GM23248 (cell line): ENCODE measurements at places on chromosomes 5 and 9. TPM values are rescaled to one million over a fixed set of nuclear protein-coding genes. Genes with fewer than 3 reads are reported as not detected.

Gene STC2
- 281 and 330 TPM in 2 replicates for total RNA-seq

Gene PCDHA6
- 0.13 and 0.22 TPM in 2 replicates for total RNA-seq

Gene TMEM232
- 1.3 and 6.2 TPM in 2 replicates for total RNA-seq

Gene LRRC14B
- not detected in 2 replicates for total RNA-seq

Gene SHOC1
- total RNA-seq: not detected in 2 replicates

Gene SAXO1
- total RNA-seq: not detected in 2 replicates

Gene UBE2R2
- 15.9 and 18.9 TPM in 2 replicates for total RNA-seq

Gene PCDHB3
- total RNA-seq: 0.76 and 1.1 TPM in 2 replicates

Gene PCSK5
- total RNA-seq: 3.9 and 4.3 TPM in 2 replicates

Gene GAS1
- total RNA-seq: 29.7 and 36.0 TPM in 2 replicates

Gene PPP3R2
- not detected in 2 replicates for total RNA-seq

Gene ANKDD1B
- total RNA-seq: 1.9 TPM in 1 of 2 replicates, not detected in the other

Gene SNX18
- total RNA-seq: 74.4 and 77.3 TPM in 2 replicates

Gene WDR55
- 17.5 and 19.6 TPM in 2 replicates for total RNA-seq

Gene CAMK4
- total RNA-seq: 3.6 and 3.9 TPM in 2 replicates

Gene PIP5KL1
- 5.5 and 16.6 TPM in 2 replicates for total RNA-seq

Gene PCDHGA4
- total RNA-seq: 10.8 and 13.9 TPM in 2 replicates

Gene ANKRD20A1
- total RNA-seq: not detected in 2 replicates

Gene RLN2
- not detected in 2 replicates for total RNA-seq

Gene FOXD4L3
- total RNA-seq: not detected in 2 replicates

Gene ADAMTS12
- total RNA-seq: 10.1 and 11.5 TPM in 2 replicates

Gene CSF1R
- 0.63 TPM in 1 of 2 replicates, not detected in the other for total RNA-seq

Gene PCDHB2
- 4.9 and 8.9 TPM in 2 replicates for total RNA-seq

Gene RAB3C
- total RNA-seq: not detected in 2 replicates

Gene DEPDC1B
- 2.5 and 8.5 TPM in 2 replicates for total RNA-seq

Gene CDH9
- not detected in 2 replicates for total RNA-seq

Gene NKD2
- total RNA-seq: not detected in 2 replicates

Gene DPYSL3
- total RNA-seq: 34.3 and 42.8 TPM in 2 replicates

Gene SLC23A1
- total RNA-seq: not detected in 2 replicates

Gene CDC20B
- not detected in 2 replicates for total RNA-seq

Gene PCDHA1
- total RNA-seq: not detected in 2 replicates

Gene SH3GL2
- not detected in 2 replicates for total RNA-seq

Gene PCDHGB6
- 1.9 and 4.3 TPM in 2 replicates for total RNA-seq

Gene PTGDS
- not detected in 2 replicates for total RNA-seq

Gene PCA3
- total RNA-seq: not detected in 2 replicates

Gene ZNF169
- total RNA-seq: 0.54 and 1.8 TPM in 2 replicates

Gene TESK1
- 21.6 and 33.0 TPM in 2 replicates for total RNA-seq

Gene GPR21
- 0.65 TPM in 1 of 2 replicates, not detected in the other for total RNA-seq

Gene SLC34A3
- not detected in 2 replicates for total RNA-seq

Gene MARCHF6
- total RNA-seq: 44.9 and 56.4 TPM in 2 replicates

Gene PCDHGA6
- 5.4 and 5.8 TPM in 2 replicates for total RNA-seq

Gene HTR4
- total RNA-seq: not detected in 2 replicates

Gene TUSC1
- 13.9 and 14.1 TPM in 2 replicates for total RNA-seq

Gene PCDHGA2
- total RNA-seq: 6.3 and 7.3 TPM in 2 replicates

Gene TLR4
- 11.9 and 13.8 TPM in 2 replicates for total RNA-seq

Gene ANXA1
- total RNA-seq: 986 and 1,002 TPM in 2 replicates

Gene ALDH1A1
- not detected in 2 replicates for total RNA-seq

Gene TNFSF15
- total RNA-seq: under 0.01 TPM in 1 of 2 replicates, not detected in the other

Gene OR1K1
- not detected in 2 replicates for total RNA-seq

Gene ALDH1B1
- total RNA-seq: 25.7 and 26.9 TPM in 2 replicates

Gene SPAAR
- total RNA-seq: not detected in 2 replicates

Gene RXRA
- total RNA-seq: 26.1 and 34.8 TPM in 2 replicates
